ENCODE measurements at places on chromosomes 5 and 9.

- DNase-seq, result no peak
Measured at GRCh38 chr5:6508931-6509330, 60.3 kb downstream of the UBE2QL1 start.

GRCh38 chr9:82531795-82532194, 531.1 kb downstream of the RASEF start:
- no peak for DNase-seq

DNA sequence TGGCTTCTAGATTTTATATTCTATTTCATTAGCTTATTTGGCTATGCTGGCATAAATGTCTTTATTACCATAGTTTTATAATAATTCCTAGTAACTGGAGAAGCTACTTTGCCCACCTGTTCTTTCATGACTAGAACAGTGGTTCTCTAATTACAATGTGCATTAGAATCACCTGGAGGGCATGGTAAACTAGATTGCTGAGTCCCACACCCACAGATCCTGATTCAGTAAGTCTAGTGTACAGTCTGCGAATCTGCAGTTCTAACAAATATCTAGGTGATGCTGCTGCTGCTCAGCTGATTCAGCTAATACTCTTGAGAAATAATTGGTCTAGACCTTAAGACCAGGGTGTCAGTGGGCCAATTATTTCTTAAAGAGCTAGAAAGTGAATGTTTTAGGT, 35.5 kb downstream of the RNF38 start:
- DNase-seq, result no peak

- DNase-seq, result no peak
Measured at GRCh38 chr5:128315671-128316070, 222.4 kb downstream of the FBN2 start.

DNA sequence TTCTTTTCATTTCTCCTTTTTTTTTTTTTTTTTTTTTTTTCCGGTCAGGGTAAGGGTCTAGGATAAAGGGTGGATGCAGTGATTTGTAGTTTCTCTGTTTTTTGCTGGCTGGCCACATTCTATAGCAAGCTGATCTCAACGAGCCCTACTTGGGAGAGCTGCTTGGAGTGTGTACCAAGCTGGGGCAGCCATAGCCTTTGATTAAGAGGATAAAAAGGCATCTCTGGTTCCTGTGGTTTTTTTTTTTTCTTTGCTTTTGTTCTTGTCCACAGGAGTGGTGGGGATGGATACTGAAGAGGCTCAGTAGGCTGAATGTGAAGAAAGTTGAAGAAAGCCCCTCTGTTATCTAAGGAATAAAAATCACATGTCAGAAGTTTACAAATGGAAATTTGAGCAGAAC, 955.3 kb upstream of the WWC1 start:
- DNase-seq, result no peak

DNA sequence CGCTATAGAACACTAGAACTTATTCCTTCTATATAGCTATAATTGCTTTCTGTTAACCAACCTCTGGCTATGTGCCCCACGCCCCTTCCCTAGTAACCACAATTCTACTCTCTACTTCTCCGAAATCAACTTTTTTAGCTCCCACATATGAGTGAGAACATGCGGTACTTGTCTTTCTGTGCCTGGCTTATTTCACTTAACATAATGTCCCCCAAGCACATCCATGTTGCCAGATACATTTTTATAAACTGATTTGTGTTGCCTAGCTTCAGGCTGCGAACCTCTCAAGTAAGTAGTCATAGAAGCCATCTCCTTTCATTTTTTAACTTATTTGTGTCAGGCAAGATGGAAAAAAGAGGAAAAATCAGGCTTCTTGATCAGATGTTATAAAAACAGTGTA, 249.5 kb downstream of the TMEM167A start:
- no peak for DNase-seq

- no peak for DNase-seq
Measured at GRCh38 chr5:77896338-77896737, 120.2 kb upstream of the TBCA start.

DNA sequence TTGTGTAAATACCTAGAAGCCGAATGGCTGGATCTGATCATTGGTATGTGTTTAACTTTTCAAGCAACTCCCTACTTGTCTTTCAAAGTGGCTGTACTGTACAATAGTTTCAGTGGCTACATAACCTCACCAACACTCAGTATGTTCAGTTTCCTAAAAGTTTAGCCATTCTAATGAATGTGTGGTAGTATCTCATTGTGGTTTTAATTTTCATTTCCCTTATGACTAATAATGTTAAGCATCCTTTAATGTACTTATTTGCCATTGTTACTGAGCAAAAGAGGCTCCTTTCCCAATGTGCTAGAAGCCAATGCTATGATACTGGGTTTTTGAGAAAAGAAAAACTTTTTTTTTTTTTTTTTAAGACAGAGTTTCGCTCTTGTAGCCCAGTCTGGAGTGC, 27.8 kb upstream of the ALDOB start:
- no peak for DNase-seq

GRCh38 chr9:16329671-16330113, 540.8 kb downstream of the BNC2 start:
- no peak for DNase-seq

DNA sequence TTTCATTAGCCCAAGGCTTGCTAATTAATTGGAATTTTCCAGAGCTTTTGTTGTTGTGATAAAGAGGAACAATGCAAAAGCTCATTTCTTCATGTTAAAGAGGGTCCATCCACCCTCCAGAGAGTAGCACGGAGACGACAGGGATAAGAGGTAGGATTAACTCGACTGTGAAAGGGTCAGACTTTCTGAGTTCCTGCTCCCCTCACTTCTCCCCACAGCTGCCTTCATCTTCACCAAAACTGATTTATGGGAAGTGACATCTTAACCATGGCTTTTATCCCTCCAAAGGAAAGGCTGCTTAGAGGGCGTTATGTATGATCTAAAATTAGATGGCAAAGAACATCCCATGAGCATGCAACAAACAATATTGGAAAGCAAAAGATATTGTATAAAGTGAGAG, 135.5 kb downstream of the GLIS3 start:
- no peak for DNase-seq

DNA sequence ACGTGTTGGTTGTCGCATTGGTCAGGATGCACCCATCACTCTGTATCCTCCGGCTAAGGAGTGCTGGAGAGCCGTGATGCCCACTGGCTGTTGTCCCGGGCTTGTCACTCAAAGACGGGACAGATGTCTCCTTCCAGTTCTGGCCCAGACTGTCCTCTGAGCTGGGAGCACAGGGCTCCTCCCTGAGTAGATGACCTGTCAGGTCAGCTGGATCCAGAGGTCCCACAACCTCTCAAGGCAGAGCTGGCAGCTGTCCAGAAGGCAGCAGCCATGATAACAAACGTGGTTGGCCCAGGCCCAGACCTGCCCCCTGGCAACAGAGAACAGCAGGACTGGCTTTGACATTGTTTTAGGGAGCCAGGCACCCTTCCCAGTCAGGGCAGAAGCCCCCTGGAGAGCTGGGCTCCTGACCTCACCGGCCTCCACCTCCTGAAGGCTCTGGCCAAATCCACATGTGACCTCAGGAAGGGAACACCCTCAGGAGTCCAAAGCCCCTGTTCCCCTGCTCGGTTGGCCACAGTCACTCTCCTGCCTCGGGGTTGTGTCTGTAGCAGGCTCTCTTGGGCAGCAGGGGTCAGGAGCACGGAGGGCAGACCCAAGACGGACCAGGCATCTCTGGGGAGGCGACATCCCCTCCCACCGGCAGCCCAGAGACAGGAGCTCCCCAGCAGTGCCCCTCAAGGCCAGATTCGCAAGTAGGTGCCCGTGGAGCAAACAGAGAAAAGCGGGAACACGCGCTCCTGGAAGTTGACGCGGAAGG, 10.3 kb downstream of the TRIM7 start:
- DNase-seq, result no peak

- no peak for DNase-seq
Measured at GRCh38 chr5:137269274-137269673, 229.9 kb downstream of the SPOCK1 start.

GRCh38 chr5:153896701-153897100, 142.0 kb downstream of the FAM114A2 start:
- no peak for DNase-seq

- DNase-seq, result peak; percentile 36
Measured at GRCh38 chr5:91101600-91102379, 281.3 kb downstream of the ARRDC3 start.

DNA sequence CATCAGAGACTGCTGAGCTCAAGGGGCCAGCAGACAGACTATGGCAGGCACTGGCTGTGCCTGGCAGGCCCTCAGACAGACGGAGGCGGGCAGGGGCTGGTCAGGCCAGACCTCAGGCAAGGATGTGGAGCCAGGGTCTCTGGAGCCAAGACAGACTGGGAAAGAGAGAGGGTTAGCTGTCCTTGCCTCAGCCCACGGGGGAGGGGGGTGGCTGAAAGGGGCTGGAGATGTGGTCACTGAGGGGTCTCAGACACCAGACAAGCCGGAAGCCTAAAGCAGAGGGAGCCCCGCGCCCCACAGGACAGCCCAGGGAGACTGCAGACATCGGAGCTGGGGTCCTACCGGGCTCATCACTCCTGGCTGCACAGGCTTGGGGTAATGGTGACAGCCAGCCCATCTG, 141.2 kb upstream of the FOXD4L5 start:
- no peak for DNase-seq

DNA sequence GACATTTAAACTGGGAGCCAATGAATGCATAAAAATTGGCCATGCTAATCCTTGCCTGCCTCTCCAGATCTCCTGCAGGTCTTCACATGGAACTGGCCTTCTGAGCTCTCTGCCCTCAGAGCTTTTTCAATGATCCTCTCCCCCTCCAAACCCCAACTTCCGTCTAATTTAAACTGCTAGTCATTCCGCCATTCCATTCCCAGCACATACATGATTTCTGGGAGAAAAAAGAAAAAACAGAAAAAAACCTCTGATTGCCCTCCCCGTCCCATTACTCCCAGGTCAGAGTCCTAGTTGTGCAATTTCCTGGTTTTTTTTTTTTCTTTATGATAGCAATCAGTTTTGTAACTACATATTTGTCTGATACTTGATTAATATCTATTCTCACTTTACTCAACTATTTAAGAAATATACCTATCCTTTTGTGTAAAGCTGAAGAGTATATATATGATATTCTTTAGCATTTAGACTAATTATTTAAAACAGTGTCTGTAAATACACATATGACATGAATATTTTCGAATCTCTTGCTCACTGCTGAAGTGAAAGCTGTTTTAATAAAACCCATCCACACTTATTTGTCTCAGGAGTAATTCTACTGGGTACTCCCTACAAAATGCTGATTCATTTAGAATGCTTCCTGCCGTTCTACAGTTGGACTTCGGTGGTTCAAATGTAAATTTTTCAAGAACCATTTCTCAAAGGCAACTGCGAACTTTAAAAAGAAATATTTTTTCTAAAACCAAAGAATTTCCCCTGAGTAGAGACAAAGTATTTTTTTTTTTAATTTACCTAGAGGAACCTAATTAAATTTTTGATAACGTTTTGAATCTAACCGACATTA, 1.6 kb downstream of the HINT1 start:
- no peak for DNase-seq

DNA sequence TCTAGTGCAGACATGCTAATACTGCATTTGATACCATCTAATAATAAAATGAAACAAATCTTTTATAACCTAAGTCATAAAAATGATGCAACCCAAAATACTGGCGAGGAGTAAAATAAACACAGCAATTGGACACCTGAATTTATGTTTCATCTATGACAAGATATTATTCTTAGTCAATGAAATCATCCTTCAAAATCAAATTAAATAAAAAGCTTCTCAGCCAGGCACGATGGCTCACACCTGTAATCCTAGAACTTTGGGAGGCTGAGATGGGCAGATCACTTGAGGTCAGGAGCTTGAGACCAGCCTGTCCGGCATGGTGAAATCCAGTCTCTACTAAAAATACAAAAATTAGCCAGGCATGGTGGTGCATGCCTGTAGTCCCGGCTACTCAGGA, 179.0 kb downstream of the TMEM232 start:
- DNase-seq, result no peak

- DNase-seq, result no peak
Measured at GRCh38 chr9:42386477-42386876, 203.0 kb downstream of the SPATA31A6 start.

GRCh38 chr9:119792242-119792641, 423.0 kb upstream of the BRINP1 start:
- no peak for DNase-seq

- no peak for DNase-seq
Measured at GRCh38 chr5:73952872-73953271, 326.9 kb downstream of the ARHGEF28 start.

- DNase-seq, result no peak
Measured at GRCh38 chr9:116837018-116837989, 150.2 kb downstream of the TRIM32 start.

DNA sequence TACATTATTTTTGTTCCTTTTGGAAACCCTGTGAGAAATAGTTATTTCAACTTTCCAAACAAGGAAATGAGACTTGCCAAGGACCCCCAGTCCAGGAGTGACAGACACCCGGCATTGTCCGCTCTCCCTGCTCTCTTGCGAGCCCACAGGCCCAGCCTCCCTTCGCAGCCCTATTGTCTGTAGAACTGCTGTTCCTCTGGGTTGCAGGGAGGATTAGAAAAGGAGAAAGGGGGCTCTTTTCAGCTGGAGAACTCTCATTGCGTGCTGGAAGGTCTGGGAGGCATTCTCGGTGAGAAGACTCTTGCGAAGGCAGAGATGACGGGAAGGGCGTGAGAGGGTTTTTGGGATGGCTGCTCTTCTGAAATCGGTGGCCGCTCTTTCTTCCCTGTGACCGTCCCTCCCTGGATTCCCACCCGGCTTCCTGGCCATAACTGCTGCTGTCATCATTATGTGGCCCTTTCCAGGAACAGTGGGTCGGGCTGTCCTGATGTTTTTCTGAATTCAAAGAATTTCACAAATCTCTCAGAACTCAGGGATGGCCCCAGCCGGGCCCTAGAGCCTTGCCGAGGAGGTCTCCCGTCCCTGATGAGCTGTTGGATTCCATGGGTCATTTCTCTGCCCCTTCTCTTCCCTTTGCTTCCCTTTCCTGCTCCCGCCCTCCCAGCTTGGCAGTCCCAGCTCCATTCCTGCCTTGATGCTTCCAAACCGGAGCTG, 29.8 kb downstream of the STC2 start:
- no peak for DNase-seq

DNA sequence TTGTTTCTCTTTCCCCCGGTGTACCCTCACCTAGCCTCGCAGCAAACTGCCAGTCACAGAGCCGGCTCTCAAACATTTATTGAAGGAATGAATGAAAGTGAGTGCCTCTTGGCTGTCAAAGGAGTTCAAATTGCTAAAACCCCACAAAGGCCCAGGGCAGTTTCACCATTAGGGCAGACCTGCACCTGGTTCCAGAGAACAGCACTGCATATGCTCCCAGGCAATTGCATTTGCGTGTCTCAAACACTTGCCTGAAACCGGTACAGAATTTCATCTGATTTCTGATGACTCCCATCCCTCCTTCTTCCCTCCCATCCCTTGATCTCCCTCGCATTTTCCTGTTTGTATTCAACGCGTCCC, 165.6 kb upstream of the ZNF462 start:
- DNase-seq, result no peak
